Epithelial cell of proximal tubule (primary cell): ENCODE measurements at places on chromosomes 11 and 22.

DNA sequence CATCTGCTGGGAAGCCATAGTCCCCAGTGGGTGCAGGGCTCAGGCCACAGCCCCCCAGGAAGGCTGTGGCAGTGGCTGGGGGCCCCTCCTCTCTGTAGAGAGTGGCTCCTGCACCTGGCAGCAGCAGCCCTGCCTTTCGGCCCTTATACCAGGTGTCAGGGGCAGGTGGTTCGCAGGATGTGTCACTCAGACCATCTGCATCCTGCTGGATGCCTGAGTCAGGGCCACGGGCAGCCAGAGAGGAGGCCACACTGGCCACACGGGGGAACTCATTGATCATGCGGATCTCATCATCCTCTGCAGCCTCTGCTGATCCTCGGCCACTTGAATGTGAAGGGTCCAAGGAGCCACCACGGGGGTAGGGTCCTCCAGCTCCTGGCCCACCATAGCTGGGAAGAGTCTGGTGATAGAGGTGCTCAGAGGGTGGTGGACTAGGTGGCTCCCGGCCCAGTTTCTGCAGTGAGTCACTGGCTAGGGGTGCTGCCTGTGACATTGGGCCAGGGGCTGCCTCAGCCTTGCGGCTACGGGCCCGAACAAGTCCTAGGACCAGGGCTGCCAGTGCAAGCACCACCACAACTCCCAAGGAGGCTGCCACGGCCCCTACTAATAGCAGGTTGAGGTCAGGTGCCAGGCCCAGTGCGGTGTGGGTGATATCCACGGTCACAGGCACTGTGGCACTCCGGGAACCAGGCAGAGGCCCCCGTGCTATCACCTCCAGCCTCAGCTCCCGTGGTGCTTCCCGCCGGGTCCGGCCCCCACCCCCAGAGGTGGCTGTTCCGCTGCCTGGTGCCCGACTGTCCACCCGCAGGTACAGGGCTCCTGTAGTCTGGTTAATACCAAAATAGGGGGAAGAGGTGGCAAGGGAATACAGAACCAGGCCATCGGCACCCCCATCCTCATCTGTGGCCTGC, 3.3 kb upstream of the TPP1 start:
- no peak for DNase-seq

DNA sequence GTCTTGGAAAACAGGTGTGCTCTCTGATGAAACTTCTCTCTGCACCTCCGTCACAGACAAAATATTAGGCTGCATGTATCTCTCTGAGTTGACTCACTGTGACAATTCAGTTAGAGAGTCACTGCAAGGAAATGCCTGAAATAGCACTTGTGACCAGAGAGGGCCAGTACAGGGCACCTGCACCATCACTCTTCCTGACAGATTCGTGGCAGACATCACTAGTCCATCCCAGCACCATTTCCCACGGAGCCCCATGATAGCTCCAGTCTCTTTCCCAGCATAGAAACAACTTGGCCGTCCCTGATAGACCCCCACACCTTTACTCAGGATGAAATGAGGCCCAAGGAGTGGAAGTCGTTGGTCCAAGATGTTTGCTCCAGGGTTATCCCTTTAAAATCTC, 73.3 kb upstream of the ISX start:
- no peak for DNase-seq

- DNase-seq: no peak
These were observed 200.9 kb downstream of the SOX6 start for GRCh38 chr11:16155448-16155847.

DNA sequence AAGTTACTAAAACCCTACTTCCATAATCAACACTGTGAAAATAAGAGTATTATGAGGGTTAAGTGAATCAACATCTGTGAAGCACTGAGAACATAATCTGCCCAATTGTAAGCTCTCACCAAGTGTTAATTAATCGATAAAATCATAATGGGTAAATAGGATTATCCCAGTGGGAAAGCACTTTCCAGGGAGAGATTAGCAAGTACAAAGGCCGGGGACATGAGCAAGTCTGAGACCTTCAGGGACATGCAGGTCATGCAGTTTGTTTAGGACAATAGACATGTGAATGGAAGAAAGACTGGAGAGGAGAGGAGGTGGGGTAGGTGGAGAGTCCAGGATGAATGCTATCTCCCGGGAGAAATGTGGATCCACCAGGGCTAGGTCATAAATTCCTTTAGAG, 57.8 kb upstream of the FIBIN start:
- DNase-seq: no peak

GRCh38 chr11:38315151-38315550, 1717.1 kb upstream of the RAG2 start:
- no peak for DNase-seq

GRCh38 chr22:24061124-24061684, 50.1 kb downstream of the CABIN1 start:
- DNase-seq: no peak

DNA sequence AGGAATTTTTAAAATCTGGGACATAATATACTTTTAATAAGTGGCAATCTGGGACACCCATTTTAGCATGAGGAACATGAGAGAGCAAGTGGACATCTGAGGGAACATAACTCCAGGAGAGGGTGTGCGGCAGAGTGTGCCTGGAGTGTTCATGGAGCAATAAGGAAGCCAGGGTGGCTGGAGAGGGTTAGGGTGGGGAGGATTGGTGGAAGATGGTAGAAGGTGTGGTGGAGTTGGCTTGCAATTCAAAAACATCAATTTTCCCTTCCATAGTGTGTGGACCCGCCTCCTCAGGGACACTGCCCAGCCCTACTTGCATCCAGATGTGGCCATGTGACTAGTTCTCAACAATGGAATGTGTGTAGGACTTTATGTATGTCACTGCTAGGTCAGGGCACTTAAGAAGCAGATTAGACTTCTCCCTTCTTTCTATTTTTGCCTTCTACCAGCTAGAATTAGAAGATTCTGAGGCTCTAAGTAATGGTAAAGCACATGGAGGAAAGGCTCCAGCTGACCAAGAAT, 4.4 kb upstream of the DENND5A start:
- DNase-seq: no peak

DNA sequence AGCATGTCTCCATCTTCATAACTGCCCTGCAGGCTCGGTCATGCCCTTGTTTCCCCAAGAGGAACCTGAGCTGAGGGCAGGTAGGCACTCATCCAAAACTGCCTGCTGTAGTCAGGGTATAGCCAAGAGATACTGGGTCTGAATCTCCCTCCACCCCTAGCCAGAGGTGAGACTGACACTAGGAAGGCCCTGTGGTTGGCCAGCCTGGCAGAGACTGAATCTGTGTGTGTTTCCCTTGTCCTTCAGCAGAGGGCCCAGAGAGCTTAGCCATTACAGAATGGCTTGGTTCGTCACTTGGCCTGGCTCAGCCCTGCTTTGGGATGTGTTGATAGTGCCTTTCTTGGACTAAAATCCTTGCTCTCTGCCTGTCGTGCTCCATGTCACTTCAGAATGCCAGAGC, 79.3 kb upstream of the SUSD2 start:
- DNase-seq: no peak
